Kidney (tissue), 22 donors: ENCODE measurements at places on chromosomes 4 and X. TPM values are rescaled to one million over a fixed set of nuclear protein-coding genes. Genes with fewer than 3 reads are reported as not detected.

DNA sequence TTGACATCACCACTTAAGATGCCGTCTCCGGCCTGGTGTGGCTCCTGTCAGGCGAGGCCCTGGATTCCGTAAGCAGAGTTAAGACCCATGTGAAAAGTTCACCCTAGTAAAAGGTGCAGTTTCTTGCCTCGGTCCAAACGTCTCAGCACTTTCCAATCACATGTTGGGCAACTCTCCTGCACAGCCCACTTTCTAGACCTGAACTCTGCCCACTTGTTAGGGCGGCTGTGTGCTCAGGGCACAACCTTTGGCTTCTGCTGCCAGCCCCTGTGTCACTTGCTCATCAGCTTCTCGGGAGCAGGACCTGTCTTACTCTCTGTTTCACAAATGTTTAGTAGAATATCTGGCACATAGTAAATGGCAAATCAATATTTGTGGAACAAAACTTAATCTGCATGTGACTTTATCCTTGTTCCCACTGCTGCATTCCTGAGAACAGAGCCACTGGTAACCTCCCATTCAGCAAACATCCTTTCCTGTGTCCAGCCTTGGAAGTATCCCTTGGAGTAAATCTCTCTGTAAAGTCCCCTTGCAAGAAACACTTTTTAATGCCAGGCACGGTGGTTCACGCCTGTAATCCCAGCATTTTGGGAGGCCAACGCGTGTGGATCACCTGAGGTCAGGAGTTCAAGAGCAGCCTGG lies 38.7 kb upstream of the SH3RF1 start:
- DNase-seq, result no peak

Gene TBC1D8B
- polyA plus RNA-seq, result 3.5 TPM

DNA sequence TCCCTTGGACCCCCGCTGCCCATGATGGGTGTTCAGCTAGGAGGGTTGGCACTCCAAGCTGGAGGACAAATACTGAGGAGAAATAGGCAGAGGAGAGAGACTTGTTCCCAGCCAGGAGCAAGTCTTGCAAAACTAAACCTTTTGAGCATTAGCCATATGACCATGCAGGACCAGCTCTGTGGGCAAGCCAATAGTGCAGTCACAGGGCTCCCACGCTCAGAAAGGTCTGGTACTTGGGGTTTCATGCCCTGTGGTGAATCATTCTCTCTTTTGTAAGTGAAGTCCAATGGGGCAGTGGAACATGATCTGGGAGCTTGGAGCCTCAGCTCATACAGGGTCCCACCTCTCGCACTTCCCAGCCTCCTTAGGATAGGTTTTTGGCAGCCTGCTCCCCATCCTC lies 300.9 kb downstream of the BCOR start:
- DNase-seq, result no peak

GRCh38 chr4:86497131-86497530 lies 97.0 kb upstream of the PTPN13 start:
- DNase-seq, result no peak

- peak; percentile 90 for DNase-seq
Measured at GRCh38 chr4:143626134-143626911, 74.2 kb downstream of the FREM3 start.

DNA sequence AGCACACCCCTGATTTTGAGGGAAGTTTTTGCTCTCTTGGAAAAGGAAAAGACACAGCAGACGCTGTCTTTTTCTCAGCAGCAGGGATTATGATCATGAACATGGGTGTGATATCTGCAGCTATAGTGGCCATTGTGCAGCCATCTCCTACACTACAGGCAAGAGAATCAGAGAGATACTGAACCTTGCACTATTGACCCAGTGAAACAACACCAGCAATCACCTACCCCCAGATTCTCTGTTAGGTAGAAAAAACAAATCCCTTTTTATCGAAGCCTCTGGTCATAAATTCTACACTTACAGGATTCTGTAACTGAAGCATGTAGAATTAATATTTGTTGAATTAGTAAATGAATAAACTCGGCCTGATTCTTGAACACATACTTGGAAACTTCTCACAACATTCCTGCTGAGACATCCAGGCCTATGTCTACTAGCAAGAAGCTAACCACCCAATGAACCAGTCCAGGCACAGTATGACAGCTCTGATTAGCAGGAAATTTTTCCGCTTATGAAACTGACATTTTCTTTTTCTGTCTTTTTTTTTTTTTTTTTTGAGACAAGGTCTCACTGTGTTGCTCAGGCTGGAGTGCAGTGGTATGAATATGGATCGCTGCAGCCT lies 5.0 kb upstream of the AFAP1 start:
- no peak for DNase-seq

DNA sequence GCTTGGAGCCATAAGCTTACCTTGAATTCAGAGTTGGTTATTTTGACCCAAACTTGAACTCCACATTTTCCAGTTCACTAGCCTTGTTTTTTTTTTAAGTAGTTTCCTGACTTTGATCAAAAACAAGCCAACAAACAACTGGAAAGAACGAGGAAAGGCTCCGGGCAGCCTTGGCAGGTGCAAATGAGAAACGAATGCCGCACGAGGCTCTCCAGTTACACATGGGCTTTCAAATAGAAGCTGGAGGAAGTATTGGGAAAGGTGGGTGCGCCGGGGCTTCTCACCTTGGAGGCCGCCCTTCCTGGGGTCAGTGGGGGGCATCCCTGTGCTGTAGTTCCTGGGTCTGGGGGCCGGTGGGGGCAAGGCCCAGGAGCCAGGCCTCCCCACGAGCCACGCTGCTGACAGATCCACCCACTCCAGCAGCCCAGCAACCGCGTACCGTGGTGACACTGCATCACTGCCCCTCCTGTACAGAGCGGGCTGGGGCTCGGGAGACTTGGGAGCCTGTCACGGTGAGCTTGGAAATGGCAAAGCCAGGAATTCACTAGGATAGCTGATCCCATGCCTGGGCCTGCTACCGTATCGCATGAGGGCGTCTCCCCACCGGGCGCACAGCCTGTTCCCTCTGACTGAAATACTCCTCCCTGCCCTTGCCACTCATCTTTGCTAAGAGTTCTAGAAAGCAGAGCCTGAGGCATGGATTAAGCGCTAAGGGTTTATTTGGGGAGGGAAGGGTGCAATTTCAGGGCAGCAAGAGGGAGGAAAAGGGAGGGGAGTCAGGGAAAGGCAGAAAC lies 50.9 kb upstream of the ADRA2C start:
- DNase-seq, result peak; percentile 70

Gene XG
- polyA plus RNA-seq, result 0.43 TPM

DNA sequence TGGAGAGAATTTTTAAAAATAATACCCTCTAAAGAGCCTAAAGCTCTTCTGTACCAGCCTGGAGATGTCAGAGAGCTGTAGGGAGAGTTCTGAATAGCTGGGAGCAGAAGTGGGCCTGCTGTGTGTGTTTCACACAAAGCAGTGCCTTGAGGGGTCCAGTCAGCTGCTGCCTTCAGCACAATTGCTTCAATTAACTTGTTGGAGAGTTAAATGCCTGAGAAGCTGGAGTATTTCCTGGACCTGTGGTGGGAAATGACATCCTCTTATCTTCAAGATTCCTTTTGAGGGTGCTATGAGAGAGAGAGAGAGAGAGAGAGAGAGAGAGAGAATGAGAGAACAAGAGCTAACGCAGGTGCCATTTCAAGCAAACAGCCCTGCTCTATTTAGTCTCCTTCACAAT lies 96.2 kb upstream of the IL1RAPL2 start:
- no peak for DNase-seq

Gene TCEAL7
- polyA plus RNA-seq, result 7.7 TPM

Gene MAGEB17
- polyA plus RNA-seq, result not detected

Gene GATA1
- not detected for polyA plus RNA-seq
